Gastroesophageal sphincter (tissue), 4 donors: ENCODE measurements at places on chromosomes 4 and X. TPM values are rescaled to one million over a fixed set of nuclear protein-coding genes. Genes with fewer than 3 reads are reported as not detected.
A peak's percentile ranks its signal among the peaks of the same experiment; 100 is the strongest.

- no peak for ATAC-seq
Observed at GRCh38 chr4:64807821-64808220, 398.6 kb upstream of the TECRL start.

DNA sequence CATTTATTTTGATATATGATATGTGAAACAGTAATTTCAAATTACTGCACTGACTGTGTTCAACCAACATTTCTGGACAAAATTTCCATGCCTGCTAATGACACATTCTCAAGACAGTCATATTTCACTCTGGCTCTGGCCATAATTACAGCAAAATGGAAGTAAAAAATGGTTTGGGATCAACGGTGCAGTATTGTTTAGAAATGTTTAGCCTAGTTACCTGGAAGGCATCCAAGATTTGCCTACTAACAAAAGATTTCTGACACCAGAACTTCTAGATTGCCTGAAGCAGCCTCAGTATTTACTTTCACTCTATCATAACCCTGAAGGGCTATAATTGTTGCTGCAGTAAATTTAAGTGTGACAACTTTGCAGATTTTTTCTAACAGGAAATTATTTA, 416.3 kb downstream of the PCDH10 start:
- ATAC-seq: no peak

DNA sequence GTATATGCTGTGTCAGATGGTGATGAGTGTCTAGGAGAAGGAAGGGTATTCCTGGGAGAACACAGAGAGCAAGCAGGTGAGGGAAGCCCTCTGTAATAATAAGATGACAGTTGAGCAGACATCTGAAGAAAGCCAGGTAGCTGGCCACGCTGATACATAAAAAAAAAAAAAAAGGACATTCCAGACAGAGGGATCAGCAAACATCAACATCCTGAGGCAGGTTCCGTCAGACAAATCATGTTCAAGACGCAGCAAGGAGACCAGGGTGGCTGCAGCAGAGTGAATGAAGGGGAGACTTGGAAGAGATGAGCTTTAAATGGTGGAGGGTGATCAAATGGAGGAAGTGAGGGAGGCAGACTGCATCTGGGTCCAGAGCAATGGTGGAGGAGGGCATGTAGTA, 97.6 kb upstream of the ANXA3 start:
- ATAC-seq: no peak

DNA sequence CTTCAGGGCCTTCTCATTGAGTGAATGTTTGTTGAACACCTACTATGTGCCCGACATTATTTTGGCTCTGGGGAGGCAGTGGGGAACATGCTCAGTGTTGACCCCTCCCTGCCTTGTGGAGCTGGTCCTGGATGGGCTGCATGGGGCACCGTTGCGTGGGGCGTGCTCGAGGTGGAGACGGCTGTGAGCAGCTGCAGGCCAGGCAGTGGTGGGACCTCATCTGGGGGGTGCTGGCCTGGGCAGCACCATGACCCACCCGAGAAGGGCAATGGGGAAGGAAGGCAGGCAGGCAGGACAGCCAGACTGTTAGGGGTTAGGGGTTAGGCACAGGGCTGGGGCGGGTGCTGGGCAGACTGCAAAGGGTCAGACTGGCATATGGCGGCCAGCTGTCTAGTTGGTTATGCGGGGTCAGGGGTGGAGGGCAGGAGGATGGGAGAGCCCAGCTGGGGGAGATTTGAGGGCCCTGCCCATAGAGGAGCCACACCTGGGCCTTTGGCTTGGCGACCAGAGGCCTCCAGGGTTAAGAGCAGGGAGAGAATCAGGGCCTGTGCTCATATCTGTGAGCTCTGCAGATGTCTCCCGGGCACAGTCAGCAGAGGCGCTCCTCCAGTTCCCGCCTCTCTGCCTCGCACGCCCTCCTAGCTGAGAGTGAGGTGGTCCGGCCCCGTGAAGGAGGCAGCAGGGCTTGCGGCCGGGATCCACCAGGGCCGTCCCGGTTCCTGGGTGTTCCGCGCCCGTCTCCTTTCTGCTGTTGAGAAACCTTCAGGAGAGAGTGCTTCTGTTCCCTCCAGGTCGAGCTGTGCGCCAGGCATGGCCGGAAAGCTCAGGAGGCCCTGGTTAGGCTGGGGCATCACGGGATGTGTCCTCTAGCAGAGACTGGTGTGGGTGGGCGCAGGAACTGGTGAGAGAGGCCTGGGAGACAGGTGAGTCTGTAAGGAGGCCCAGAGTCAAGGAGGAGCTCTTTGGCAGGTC, 73.3 kb downstream of the RGS12 start:
- ATAC-seq: no peak

DNA sequence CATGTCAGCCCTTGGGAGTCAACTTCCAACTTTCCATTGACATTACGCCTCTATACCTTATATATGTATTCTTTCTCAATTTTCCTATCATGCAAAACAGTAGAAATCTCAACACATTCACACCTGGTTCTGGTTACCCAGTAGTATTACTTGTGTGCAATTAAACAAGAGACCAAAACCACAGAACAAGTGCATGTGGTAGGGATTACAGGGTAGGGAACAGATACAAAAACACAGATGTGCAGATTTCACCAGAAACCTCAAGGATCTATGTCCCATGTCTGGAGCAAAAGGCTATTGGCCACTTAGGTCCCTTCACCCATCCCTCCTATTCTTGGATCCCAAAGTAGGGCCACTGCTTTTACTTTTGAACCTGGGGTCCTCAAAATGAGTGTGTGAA, 143.6 kb upstream of the ZCCHC13 start:
- no peak for ATAC-seq

DNA sequence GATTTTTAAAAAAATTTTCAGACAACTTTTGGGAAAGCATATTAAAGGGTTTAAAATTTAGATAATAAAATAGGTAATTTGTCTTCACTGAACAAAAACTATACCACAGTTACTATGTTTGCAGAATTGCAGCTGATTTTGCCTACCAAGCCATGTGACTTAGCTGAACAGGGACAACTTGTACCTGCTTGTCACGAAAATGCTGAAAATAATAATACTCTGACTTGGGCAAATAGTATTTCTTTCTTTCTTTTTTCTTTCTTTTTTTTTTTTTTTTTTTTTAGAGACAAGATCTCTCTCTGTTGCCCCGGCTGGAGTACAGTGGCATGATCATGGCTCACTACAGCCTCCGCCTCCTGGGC, 225.2 kb upstream of the PPP1R2C start:
- no peak for ATAC-seq

GRCh38 chr4:140103676-140104075, 50.3 kb downstream of the MAML3 start:
- ATAC-seq: no peak

DNA sequence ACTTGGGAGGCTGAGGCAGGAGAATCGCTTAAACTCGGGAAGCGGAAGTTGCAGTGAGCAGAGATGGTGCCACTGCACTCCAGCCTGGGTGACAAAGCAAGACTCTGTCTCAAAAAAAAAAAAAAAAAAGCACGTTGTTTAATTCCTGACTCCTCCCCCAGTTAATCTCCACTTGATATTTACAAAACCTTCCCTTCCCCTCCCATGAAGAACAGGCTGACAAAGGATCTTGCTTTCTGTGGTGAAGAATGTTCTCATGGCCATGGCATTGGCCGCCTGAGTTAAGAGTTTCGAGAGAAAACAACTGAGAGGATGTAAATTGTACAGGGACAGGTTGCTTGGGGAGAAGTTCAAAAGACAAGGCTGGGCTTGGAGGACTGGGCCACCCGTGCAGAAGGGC, 168.2 kb upstream of the BCOR start:
- no peak for ATAC-seq

GRCh38 chr4:144463236-144463635, 182.7 kb upstream of the HHIP start:
- ATAC-seq: no peak

DNA sequence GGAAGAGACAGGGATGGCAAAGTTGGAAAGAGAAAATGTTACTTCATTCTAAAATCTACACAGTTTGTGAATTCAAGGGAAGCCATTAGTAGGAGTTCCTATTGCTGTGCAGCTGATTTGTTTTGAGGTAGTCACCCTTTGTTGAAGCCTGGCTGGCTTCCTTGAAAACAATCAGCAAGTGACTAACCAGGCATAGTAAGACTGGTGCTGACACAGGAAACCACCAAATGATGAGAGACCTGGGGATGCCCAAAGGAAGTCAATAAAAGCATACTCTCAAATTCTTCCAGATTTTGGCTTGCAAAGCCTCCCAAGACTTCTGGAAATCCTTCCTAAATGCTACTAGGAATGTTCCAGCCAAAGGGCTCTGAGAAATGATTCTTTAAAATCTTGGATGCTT, 23.9 kb upstream of the PRDM8 start:
- no peak for ATAC-seq

- peak; percentile 46 for ATAC-seq
Observed at GRCh38 chr4:183721207-183722081, 62.4 kb downstream of the TRAPPC11 start.

F9 gene
- total RNA-seq: not detected

MAGEA12 gene
- total RNA-seq: not detected

FOXR2 gene
- not detected for total RNA-seq

PCYT1B gene
- total RNA-seq: 12.5 TPM

ARMCX1 gene
- total RNA-seq: 35.1 TPM

CT47A1 gene
- not detected for total RNA-seq

NEUROG2 gene
- not detected for total RNA-seq
